ENCODE measurements at places on chromosomes 7 and 10.

GRCh38 chr10:122852261-122852660 lies 6.6 kb upstream of the CUZD1 start:
- no peak for DNase-seq

- DNase-seq = no peak
Measured at GRCh38 chr10:121338206-121338980, 259.9 kb downstream of the FGFR2 start.

- DNase-seq = no peak
Measured at GRCh38 chr7:140455743-140456142, 23.6 kb downstream of the MKRN1 start.

GRCh38 chr10:101014966-101015581 lies 15.5 kb downstream of the LZTS2 start:
- no peak for DNase-seq

DNA sequence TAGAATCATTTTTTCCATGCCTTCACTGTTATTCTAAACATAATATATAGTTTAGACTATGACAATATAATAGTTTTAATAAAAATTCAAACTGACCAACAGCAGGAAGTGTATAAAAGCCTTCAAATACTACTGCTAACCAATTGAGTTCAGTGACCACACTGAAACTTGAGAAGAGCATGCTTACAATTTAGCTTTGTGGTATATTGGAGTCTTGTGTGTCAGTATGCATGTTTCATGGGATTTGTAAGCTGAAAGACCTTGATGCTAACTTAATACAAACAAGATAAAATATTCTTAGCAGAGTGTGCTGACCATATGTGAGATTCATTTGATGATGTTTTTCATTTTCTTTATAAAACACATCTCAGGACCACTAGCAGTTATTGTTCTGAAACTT lies 395.5 kb downstream of the SUGCT start:
- DNase-seq = no peak

GRCh38 chr7:31796375-31796774 lies 109.4 kb downstream of the PPP1R17 start:
- no peak for DNase-seq

- no peak for DNase-seq
Measured at GRCh38 chr7:137445268-137445667, 101.7 kb upstream of the PTN start.

GRCh38 chr10:125118011-125118611 lies 42.3 kb downstream of the CTBP2 start:
- no peak for DNase-seq

- peak; percentile 71 for DNase-seq
Measured at GRCh38 chr7:45921699-45922519, 837 bp upstream of the IGFBP3 start.

DNA sequence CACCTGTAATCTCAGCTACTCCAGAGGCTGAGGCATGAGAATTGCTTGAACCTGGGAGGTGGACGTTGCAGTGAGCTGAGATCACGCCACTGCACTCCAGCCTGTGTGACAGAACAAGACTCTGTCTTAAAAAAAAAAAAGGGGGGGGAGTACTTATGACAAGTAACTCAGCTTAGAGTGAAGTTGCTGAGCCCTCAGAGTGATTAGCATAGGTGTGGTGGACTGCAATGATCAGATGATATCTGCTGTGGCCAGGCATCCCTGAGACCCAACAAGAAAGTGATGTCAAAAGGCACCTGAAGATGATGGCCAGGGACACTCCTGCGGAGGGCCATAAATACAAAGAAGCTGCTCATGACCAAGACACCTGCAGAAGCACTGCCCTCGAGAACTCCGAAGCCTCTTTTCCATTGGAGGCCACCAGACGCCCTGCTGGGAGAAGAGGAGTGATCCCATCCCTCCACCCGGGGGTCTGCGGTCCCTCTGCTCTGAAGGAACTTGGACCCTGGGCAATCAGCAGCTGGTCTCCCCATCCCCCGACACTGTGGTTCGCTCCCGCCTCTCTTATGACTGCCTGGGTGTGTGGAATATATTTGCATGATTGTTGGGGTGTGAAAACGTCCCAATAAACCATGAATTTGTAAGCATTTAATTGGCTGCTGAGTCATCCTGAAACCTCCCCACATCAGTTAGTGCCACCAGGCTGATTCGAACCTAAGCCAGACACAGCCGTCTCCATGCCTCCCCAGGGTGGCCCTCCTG lies 46.0 kb downstream of the RASGEF1A start:
- DNase-seq = no peak

DNA sequence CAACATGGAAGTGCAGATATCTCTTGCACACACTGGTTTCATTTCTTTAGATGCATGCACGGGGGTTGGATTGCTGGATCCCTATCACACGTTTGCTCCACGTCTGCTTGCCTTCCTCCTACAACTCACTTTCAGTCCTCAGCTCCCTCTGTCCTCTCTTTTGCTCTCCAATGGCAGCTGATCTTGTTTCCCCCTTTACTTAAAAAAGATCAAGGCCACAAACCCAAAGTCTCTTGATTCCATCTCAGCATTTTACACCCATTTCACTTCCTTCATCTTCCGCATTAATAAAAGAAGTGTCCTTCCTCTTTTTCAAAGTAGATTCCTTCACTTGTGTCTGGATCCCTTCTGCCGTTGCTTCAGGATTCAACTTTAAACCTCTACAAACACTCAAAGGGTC lies 245.2 kb downstream of the DOCK4 start:
- no peak for DNase-seq

GRCh38 chr10:13701157-13701919 lies 114.6 kb downstream of the PRPF18 start:
- DNase-seq = no peak

DNA sequence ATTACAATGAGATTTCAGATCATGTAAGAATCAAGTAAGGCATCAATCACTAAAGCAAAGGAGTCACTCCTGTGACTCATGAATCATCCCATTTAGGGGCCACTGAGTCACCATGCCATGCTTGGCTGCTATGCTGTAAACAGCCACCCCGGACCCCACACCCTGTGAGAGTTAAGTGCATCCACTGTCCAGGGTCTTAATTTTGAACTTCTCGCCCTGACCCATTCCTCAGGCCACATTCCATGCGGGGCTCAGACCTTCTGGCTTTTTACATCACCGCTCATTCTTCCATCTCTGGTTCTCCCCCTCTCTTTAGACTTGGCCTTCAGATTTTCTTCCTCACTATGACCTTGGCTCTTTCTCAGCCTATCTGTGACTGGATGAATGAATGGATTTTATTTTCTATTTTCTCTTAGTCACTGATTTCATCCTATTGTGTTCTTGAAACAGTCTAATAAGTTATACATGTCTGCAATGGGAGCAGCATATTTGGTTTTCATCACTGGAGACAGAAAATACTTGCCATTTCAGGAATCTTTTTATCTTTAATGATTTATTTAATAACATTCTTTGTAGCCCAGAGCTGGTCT lies 239.6 kb downstream of the SKIDA1 start:
- DNase-seq = no peak

GRCh38 chr7:131010029-131010716 lies 276.2 kb upstream of the KLF14 start:
- DNase-seq = no peak

- DNase-seq = no peak
Measured at GRCh38 chr10:102678842-102679289, 34.6 kb downstream of the TRIM8 start.

DNA sequence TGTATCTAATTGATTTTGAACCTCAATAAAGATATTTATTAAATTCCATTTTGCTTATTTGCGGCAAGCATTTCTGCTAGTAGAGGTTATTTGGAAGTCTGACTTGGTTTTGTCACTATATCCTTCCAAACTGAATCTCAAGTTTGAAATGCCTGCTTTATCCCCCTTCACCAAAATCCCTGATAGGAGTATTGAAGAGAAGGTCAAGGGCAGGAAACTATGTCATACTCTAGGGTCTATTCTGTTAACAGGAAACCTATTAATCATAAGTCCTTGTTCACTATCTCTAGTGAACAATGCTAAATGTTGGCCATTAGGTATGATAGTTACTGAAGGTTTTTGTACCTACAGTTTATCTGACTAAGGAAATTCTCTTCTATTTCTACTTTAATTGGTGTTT lies 11.5 kb downstream of the GNAT3 start:
- DNase-seq = no peak

DNA sequence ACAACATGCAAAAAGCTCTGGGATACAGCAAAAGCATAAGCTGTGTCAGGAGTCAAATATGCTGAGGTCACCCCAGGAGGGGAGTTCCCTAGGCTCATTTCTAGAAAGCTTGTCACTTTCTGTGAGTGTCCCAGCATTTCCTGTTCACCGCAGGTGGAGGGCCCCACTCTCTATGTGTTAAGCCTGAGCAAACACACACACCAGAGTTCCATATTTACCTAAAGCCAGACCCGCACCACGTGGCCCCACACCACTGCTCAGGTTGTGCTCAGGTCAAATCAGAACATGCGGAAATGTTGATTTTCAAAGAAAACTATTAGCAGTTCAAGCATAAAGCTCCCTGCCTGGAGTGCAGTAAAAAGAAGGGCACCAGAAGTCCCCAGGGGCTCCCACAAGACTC lies 259.6 kb upstream of the PPP2R2D start:
- no peak for DNase-seq

DNA sequence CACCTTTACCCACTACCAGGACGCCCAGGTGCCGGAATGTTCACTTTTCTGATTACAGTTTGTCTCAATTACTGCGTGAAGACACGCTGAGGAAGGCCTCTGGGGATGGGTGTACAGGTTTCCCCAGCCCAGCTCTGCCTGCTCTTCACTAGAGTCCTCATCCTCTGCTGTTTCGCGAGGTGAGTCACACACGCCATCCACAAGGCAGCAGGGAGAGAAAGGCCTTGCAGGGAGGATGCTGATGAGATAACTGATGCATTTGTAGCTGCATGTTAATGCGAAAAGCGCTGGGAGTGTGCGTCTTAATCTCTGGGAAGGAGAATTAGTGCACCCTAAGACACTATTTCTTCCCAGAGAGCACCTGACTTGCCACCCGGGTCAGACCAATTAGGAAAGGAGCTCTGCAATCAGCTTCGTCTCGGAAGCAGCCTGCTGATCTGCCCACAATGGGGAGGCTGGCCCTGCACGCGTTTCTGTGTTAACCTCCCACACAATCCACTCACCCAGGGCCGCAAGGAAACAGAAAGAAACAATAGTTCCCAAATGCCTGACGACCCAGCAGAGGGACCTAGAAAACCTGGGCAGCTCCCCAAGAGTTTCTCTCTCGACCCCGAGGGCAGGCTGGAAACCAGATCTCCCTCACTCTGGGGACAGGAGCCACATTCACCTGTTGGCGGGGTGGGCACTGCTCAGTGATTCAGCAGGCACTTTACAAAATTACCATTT lies 578.7 kb downstream of the GLRX3 start:
- no peak for DNase-seq

DNA sequence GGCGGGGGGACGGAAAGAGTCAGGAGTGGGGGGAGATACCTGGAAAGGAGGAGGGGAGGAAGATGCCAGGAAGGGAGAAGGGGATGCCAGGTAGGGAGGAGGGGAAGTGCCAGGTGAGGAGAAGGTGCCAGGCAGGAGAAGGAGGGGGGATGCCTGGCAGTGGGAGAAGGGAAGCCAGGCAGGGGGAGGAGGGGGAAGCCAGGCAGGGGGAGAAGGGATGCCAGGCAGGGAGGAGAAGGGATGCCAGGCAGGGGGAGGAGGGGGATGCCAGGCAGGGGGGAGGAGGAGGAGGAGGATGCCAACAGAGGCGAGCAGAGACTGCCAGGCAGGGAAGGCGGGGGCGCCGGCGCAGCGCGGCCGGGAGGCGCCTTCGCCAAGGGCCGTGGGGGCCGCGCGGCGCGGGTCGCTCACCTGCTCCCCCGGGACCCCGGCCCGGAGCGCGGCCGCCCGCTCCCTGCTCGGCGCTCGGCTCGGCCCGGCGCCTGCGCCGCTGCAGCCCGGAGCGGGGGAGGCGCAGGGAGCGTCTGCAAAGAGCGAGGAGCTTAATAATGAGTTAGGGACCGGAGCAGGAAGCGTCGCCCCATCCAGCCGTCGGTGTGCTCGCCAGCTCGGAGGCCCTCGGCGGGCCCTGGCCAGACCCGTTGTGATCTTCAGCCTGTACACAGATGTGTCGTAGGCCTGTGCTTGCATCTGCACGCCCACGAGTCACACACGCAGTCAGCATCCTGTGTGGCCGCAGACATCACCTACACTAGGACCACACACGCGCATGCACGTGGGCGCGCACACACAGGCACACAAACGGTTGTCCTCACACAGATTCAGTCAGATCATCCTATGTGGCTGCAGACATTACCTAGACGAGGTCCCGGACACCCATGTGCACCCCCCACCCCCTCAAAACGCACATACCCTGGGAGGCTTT lies 28.4 kb upstream of the SMARCD3 start:
- DNase-seq = peak; percentile 41

GRCh38 chr10:116271593-116272439 lies 1.2 kb downstream of the GFRA1 start:
- no peak for DNase-seq

- DNase-seq = no peak
Measured at GRCh38 chr7:28853150-28853549, 105.0 kb downstream of the TRIL start.

GRCh38 chr10:103053659-103054581 lies 135.8 kb downstream of the CNNM2 start:
- no peak for DNase-seq

DNA sequence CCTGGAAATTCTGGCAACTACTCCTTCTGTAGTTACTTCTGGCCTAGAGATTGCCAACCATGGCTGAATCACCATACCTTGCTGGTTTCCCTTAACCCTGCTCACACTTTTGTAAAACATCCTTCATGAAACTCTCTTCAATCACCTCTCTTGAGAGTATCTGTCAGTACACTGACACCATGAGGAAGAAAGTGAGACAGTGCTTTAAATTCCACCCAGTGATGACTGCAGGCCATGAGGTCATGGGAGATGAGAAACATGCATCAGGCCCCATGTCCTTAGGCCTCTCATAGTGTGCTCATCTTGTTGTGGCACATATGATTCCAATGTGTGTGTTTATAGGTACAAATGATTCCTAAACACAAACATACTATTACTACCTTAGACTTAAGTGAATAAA lies 24.6 kb upstream of the NAMPT start:
- DNase-seq = no peak

- no peak for DNase-seq
Measured at GRCh38 chr10:114647545-114648138, 10.4 kb downstream of the ABLIM1 start.

DNA sequence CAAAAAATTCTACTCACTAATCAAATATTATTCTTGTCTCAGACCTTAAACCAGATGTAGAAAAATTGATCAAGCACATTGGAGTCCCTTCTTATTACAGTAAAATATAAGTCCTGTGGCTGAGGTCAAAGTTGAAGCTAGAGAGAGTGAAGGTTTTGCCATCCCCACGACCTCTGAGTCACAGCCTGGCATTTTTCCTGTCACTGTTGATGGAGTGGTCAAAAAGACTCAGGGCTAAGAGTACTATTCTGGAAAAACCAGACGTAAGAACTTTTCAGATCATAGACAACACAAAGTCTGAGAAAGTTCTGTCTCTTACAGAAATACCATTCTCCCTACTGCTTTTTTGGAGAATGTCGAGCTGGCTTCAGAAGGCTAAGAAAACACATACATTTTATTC lies 323.7 kb upstream of the ANKRD30A start:
- no peak for DNase-seq

GRCh38 chr10:7788639-7789286 lies 786 bp downstream of the ATP5F1C start:
- DNase-seq = peak; percentile 32

- DNase-seq = no peak
Measured at GRCh38 chr7:152859781-152860191, 100.2 kb downstream of the ACTR3B start.

- DNase-seq = no peak
Measured at GRCh38 chr7:95430864-95431263, 4.0 kb downstream of the PON2 start.

- no peak for DNase-seq
Measured at GRCh38 chr10:71068861-71069271, 143.5 kb upstream of the UNC5B start.

All from left renal pelvis (tissue), 4 donors.